ENCODE measurements at places on chromosomes 1 and 21.

DNA sequence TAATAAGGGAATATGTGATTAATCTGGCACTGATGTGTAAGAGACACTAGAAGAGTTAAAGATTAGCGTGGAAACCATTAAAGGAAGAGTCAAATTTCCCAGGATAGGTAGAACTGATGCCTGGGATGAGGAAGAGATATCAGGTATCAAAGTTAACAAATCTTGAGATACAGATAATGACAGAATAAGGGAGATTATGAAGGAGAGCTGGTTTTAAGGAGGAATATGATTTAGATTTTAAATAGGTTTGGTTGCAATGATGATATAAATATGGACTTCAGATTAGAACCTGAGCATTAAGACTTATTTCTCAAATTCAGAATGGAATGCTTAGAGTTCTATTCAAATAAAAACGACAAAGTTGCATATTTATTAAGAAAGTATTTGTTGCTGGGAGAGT, 26.2 kb downstream of the MAGI3 start:
- no peak for DNase-seq

DNA sequence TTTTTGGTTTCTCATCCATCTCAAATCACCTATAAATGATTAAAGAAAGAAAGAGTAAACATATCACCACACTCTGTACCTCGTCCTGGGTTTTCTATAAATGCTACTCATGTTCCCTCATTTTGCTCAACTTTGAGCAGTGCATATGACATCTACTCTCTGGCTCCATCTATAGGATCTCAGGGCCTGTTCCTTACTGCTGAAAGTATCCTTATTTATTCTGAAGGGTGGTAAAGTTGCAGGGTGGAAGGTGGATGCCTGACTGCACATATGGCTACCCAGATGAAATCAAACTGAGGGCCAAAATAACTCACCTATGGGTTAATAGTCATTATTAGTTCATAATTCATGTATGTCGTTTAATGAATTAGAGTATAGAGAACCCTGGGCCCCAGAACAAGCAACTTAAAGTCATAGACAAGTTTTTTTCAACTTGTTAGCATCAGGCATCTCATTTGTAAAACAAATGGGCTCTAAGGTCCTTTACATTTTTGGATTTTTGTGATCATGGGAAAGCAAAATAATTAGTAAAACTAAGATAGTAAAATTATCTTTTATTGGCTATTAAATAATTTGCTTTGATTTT, 46.5 kb downstream of the NCF2 start:
- DNase-seq: no peak

DNA sequence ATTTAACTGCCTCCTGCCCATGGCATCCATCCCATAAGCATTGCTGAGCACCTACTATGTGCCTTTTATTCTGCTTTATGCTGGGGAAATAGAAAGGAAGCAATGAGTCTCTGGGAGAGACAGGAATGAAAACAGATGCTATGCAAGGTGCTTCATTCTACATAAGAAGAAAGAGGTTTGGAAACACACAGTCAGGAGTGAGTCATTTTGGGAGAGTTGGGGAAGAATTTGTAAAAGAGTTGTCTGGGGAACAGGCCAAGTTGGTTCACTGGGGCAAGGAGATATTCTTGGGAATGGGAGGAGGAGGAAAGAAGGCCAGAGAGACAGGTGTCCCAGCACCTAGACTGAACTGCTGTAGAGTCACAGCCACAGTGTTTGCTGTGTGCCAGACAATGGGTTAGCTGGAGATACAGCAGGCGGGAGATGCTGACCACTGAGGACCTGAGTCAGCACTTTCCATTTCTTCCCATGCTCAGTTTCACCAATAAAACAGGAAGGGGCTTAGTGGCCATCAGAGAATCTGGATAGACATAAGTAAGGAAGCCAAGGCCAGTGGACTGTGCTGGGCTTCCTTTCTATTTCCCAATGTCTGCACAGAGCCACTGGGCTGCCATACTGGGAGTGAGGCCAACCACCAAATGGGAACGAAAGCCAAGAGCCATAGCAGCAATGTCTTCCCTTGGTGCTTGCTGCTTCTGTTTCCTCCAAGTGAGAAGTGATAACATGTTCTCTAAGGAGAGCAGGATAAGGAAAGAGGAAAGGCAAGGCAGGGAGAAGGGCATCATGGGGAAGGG, 187.7 kb upstream of the USP24 start:
- no peak for DNase-seq

GRCh38 chr1:229975047-229975446, 92.0 kb upstream of the GALNT2 start:
- DNase-seq: no peak

DNA sequence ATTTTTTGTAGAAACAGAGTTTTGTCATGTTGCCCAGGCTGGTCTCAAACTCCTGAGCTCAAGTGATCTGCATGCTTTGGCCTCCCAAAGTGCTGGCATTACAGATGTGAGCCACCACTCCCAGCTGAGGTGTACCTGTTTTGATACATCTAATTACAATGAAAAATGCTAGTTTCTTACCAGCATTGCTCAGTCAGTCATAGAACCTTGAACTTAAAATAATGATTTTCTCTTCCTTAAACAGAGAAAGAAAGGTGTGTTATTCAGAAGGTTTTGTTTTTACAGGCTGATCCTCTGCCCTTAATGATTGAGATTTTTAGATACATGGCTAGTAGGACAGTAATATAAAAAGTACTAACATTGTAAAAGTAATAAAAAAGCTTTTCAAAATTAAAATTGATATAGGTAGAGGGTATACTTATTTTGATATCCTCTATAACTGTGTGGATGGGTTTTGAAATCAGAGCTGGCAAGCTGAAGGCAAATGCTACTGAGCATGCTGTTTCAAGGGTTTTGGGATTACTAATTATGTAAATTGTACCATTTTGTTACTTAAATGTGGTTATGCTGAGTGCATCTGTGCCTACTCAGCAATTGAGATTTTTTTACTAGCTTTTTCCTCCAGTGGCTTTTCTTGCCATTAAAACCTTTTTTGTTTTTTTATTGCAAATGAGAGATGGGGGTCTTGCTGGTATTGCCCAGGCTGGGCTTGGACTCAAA, 16.1 kb downstream of the PRRC2C start:
- DNase-seq: no peak

DNA sequence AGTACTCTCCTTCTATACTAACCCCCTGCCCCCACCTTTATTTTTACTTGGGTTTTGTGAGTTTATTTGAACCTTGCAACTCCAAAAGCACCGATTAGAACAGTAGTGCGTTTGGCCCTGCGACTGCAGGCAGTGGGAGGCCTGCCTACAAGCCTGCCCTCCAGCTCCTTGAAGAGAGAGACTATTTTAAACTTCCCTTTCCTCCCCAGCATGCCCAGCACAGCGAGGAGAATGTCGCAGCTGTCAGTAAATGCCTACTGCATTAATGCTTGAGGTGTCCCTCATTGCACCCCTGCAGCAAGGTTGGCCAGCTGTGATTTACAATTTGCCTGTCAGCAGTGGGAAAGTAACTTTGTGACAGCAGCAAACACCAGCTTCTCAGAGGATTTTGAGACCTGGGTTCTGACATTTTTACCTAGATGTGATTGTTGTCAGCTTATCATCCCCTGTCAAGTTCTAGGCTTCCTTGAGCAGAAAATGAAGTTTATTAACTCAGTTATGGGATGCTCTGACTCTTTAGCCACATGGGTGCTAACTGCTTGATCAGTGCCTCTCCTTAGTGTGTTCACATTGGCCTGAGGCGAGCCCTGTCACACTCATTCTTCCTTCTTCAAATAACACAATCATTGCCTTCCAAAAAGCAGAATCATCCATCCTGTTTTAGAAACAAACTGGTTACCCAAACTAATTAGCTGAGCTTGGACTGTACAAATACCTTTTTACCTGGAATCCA, 170.6 kb downstream of the PDE4B start:
- no peak for DNase-seq

DNA sequence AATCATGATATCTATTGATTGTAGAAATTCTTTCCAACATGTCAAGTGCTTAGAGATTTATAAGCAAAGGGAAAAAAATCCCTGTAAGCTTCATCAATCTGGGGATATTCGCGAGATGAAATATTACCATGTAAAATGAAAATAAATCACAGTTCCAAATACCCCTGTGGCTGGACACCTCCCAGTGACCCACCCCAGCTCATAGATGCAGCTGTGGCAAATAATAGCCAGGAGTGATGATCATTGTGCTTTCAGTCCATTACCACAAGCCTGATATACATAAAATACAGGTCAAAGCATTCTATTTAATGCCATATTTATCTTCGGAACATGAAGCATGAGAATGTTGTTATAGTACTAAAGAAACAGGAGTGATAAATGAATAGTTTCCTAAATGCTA, 274.9 kb upstream of the LRRC7 start:
- DNase-seq: no peak

Measured in NCI-H2081 treated with DMSO at 0.1 percent for 48 hours (cell line).